ENCODE measurements at places on chromosomes 3 and 15.
A peak's percentile ranks its signal among the peaks of the same experiment; 100 is the strongest.

GRCh38 chr3:140315955-140316354 is 361.9 kb upstream of the TRIM42 start:
- no peak for DNase-seq

DNA sequence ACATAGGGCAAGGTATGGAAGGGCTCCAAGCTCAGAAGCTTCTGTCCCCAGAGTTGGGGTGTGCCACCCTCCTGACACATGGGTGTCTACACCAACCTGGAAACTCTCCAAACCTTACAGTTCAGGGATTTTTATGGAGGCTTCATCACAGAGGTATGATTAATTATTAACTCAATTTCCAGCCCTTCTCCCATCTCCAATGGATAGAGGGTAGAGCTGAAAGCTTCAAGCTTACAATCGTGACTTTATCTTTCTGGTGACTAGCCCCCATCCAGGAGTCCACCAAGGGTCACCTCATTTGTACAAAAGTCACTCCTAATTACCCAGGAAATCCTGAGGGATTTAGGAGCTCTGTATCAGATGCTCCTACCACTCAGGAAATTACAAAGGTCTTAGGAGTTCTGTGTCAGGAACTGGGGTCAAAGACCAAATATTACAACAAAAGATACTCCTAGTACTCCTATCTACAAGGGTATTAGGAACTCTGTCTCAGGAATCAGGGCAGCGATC is 62.7 kb downstream of the TFDP2 start:
- DNase-seq: no peak

DNA sequence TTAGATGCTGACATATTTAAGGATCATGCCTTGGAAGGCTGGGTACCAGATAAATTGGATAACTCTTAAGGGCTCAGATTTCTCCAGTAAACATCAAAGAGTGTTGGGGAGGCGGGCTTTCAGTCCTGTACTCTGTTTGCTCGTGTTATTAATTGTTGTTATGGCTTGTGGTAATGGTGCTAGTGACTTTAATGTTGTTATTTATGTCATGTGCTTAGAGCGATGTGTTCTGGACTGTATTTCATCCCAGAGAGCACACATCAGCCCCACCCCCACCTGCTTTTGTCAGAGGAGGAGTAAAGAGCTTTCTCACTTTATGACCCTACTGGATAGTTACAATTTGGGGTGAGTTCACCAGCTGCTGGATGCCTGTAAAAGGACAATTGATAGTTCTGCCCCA is 386.3 kb downstream of the EPHB1 start:
- no peak for DNase-seq

DNA sequence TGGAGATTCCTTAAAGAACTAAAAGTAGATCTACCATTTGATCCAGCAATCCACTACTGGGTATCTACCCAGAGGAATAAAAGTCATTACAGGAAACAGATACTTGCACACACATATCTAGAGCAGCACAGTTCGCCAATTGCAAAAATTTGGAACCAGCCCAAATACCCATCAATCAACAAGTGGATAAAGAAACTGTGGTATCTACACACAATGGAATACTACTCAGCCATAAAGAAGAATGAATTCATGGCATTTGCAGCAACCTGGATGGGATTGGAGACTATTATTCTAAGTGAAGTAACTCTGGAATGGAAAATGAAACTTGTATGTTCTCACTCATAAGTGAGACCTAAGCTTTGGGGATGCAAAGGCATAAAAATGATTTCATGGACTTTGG is 23.8 kb downstream of the SLC7A14 start:
- no peak for DNase-seq

DNA sequence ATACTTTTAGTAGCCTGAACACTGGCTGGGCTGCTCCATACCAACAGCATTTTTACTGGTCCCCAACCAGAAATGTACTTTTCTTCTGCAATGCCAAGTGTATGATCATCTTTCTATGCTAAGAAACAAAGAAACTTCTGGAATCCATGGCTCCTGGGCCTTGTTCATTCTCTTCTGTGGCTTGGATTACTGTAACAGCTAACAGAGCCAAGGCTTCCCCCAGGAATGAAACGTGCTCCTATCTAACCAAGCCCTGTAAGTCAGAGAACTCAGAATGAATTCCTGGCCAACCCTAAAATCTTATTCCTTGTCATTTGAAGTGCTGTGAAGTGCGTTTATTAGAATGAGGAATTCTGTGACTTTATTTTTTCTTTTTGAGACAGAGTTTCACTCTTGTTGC is 102.9 kb upstream of the RAD18 start:
- DNase-seq: no peak

DNA sequence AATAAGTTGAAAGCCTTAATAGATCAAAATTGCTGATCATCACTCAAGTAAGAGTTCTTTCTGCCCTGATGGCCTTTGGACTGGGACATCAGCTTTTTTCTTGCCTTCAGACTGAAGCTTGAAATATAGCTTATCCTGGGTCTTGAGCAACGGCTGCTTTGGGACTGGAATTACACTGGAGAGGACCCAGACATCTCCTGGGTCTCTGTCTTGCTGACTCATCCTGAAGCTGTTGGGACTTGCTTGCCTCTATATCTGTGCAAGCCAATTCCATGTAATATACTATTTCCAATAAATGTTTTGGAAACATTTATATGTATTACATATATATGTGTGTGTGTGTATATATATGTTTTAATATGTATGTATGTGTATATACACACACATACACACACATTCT is 260.2 kb downstream of the PDZRN3 start:
- DNase-seq: no peak

- no peak for DNase-seq
Observed at GRCh38 chr3:14472471-14473351, 67.4 kb downstream of the GRIP2 start.

DNA sequence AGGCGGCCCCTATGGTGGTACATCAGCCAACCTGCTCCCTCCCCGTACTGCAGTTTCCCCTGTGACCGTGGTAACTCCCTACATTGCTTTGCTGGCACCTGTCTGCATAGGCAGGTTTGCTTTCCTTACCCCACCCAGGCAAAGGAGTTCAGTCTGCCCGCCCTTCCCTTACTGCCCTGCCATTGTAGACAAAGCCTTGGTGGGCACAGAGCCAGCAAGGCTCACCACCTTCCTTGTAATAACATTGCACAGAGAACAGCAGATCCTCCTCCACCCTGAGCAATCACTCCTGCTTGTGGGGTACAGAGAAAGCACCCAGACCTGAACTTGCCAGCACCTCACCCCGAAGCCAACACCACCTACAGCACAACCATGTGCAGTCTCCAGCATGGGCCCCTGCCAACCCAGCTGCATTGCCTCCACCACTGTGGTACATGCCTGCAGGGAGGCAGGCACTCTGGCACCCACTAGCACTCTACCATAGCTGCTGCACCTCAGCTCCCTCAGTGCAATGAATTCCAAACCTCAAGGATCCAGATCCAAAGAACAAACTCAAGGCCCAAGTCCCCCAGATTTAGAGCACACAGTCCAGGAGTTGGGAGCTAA is 192.7 kb upstream of the KCNMB2 start:
- DNase-seq: no peak

GRCh38 chr3:177481329-177481728 is 284.0 kb upstream of the TBL1XR1 start:
- DNase-seq: no peak

- DNase-seq: peak; percentile 48
Observed at GRCh38 chr15:60573936-60574335, 95.0 kb upstream of the ICE2 start.

DNA sequence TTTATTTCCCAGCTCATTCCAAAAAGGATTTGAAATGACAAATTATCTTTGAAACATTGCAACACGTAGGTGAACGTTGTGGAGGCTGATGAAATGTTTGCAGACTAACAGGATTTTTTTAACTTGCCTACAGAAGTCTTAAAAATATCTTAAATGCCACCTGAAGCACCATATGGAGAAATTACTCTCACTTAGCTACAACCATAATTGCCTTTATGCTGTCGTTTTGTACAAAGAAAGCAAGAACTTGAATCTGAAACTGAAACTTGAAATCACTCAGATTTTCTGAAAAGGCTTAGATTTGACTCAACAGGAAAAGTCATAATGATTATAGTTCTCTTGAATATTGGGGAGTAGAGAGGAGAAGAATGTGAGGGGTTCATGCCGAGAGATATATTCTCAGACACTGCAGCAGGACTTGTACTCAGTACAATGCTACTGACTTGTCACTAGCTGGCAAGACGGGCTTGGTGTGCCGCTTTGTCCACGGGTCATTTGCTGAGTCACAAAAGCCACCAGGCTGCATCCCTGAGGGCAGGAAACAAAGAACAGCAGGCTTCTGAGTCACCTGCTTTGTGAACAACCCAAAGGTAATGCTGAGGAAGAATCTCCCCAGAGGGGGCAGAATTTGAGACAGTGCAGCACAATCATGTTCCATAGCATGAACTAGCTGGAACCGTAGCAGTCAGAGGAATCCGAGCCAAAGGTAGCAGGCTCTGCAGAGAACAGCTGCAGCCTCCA is 7.1 kb upstream of the FMN1 start:
- peak; percentile 46 for DNase-seq

DNA sequence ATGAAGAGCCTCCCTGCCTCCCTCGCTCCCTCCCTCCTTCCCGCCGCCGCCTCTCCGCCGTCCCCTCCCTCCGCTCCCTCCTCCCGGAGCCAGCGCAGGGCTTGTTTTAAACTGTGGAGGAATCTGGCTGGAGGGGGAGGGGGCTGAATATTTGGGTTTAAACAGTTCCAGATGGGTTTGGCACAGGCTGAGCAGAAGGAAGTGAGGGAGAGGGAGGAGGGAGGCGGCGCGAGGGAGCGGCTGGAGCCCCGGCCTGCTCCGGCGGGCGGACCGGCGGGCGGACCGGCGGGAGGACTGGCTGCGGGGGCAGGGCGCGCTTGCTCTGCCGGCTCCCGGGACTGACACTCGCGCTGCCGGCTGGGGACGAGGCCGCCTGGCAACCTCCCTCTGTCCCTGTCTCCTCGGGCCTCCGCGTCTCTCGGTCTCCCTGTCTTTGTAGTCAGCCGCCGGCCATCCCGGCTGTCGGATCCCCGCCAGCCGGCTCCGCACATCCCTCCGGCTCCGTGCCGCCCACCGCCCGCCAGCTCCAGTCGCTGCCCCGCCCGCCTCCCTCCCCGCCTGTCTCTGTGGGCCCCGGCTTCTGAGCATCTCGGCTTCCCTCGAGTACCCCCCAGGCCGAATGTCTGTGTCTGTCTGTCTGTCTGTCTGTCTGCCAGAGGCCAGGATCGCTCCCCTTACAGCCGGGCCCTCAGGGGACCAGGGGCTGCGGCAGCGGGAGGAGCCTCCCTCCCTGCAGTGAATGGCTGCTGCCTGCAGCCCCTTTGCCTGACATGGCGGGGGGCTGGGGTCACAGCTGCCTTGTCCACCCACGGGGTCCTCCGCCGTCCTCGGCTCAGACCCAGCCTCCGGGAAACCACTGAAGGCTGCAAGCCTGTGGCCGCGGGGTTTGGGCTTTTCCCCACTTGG is 7.6 kb downstream of the EPHB3 start:
- DNase-seq: no peak

GRCh38 chr3:45944830-45945620 is 1.8 kb downstream of the CXCR6 start:
- no peak for DNase-seq

GRCh38 chr15:71592203-71592602 is 218.2 kb upstream of the NR2E3 start:
- no peak for DNase-seq

DNA sequence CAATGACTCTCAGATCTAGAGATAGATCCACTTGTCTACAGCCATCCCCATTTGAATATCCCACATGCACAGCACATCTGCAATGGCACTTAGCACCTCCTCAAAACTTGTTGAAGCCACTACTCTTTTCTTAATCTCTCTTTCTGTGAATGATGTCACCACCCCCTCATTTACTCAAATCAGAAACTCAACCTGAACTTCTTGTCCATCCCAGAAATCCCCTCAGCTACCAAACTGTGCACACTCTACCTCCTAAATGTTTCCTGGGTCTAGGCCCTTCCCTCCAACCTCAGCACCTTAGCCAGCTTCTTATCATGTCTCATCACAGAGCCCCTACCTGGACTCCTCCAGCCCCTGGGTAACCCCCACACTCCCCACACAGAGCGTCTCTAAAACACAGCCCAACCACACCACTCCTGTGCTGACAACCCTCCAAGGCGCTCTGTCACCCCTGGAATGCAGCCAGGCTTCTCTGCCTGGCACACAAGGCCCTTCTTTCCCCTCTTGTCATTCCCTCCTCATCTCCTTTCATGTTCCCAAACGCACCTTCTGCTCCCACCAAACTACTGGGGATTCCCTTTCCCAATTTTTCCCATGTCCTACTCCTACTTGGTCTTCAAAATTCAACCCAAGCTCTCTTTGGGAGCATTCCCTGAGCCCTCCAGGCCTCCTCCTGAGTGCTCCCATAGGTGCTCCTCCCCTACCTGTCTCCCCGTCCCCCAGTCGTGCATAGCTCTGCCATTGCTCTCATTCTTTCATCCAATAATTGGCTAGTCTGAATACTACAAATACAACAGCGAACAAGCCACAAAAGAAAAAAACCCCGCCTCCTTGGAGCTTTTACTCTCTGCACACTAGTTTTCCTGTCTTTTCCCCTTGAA is 39.8 kb upstream of the ZBTB38 start:
- DNase-seq: no peak

GRCh38 chr3:104437131-104437750 is 929.5 kb upstream of the ALCAM start:
- DNase-seq: no peak

DNA sequence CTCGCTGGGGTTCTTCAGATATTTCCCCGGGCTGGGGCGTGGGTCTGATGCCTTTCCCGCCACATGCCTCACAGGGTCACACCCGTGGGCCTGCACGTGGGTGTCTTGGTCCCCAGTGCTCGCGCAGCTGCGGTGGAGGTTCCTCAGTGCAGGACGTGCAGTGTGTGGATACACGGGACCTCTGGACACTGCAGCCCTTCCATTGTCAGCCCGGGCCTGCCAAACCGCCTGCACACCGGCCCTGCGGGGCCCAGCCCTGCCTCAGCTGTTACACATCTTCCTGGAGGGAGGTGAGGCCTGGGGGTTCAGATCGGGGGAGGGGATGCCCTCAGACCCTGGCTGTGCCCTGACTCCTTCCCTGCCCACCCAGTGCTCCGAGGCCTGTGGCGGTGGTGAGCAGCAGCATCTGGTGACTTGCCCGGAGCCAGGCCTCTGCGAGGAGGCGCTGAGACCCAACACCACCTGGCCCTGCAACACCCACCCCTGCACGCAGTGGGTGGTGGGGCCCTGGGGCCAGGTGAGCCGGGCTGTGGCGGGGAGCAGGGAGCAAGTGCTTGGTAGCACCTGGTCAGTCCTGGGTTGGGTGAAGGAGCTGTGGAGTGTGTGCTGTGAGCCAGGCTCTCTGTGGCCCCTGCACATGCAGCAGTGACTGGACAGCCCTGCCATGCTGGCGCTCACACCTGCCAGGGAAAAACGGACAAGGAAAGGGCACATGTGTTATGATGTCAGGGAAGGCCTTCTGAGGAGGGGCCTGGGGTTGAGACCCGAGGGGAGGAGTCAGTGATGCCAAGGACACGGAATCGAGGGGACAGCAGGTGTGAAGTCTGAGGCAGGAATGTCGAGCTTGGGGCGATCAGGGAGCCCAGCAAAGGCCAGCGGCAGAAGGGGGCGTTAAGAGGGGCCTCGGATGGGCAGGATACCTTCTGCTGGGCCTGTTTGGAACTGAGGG is 88.9 kb downstream of the TBC1D2B start:
- DNase-seq: no peak

GRCh38 chr15:98403569-98403968 is 244.8 kb upstream of the IGF1R start:
- no peak for DNase-seq

GRCh38 chr3:188439080-188439479 is 285.1 kb downstream of the LPP start:
- DNase-seq: peak; percentile 26

GRCh38 chr3:161263057-161263456 is 41.9 kb downstream of the NMD3 start:
- no peak for DNase-seq

GRCh38 chr3:69413551-69414207 is 27.8 kb upstream of the FRMD4B start:
- no peak for DNase-seq
